Activated naive CD4-positive, alpha-beta T cell treated with anti-CD3 and anti-CD28 coated beads for 36 hours (primary cell): ENCODE measurements at places on chromosomes 4 and X.

- no peak for DNase-seq
Measured at GRCh38 chrX:41630091-41630490, 58.7 kb upstream of the GPR34 start.

DNA sequence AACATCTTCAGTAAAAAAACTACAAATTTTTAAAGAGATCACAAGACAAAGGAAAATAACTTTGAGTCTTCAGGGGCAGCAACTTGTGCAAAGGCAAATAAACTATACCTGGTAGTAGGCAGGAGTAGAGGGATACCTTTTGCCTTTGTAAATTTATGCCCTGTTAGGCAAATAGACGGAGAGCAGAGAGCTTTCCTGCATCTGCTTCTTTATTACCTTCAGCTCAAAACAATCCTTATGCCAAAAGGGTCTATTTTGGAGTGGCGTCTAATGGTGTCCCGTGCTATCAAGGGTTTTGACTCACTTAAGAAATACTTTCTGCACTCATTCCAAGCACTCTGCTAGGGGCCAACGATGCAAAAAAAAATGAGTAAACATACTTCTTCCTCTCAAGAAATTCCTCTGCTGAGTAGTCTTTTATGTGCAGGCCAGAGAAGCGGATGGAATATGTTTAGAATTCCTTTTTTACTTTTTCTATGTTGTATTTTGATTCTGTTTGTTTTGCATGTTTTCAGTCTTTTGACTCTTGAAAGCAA, 131.9 kb downstream of the ANXA5 start:
- no peak for DNase-seq

DNA sequence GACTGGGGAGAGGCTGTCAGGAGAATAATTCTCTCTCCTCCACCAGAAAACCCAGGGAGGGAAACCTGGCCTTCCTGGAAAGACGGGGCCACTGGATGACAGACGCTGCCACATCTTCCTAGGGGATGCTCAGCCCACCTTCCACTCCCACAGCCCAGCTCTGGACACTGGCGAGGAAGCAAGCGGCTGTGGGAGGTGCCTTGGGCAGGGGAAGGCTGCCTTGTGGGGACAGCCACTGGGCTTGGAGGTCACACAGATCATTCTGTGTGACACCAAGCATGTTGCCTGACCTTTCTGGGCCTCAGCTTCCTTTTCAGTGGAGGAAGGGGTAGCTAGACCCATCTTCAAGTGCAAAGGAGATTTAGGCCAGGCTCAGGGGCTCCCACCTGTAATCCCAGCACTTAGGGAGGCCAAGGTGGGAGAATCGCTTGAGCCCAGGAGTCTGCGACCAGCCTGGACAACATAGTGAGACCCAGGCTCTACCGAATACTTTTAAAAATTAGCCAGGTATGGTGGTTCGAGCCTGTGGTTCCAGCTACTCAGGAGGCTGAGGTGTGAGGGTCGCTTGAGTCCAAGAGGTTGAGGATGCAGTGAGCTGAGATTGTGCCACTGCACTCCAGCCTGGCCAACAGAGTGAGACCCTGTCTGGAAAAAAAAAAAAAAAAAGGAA, 9.8 kb upstream of the MSX1 start:
- no peak for DNase-seq

DNA sequence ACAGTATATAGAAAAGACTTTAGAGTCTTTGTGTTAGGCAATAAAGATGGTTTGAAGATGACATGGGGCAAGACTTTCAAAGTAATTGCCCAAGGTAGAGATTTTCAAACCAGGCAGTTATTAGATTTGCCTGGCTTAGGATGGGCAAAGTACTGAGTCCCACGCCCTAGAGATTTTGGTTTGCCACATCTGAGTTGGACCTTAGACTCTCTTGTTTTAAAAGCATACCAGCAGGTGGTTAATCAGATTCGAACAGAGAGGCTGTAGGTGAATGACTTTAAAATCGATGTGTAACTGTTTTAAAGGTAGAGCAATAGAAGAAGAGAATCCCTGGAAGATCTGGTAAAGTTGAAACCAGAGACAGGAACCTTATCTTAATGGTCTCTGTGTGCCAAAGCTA, 121.5 kb downstream of the RAPGEF2 start:
- no peak for DNase-seq

DNA sequence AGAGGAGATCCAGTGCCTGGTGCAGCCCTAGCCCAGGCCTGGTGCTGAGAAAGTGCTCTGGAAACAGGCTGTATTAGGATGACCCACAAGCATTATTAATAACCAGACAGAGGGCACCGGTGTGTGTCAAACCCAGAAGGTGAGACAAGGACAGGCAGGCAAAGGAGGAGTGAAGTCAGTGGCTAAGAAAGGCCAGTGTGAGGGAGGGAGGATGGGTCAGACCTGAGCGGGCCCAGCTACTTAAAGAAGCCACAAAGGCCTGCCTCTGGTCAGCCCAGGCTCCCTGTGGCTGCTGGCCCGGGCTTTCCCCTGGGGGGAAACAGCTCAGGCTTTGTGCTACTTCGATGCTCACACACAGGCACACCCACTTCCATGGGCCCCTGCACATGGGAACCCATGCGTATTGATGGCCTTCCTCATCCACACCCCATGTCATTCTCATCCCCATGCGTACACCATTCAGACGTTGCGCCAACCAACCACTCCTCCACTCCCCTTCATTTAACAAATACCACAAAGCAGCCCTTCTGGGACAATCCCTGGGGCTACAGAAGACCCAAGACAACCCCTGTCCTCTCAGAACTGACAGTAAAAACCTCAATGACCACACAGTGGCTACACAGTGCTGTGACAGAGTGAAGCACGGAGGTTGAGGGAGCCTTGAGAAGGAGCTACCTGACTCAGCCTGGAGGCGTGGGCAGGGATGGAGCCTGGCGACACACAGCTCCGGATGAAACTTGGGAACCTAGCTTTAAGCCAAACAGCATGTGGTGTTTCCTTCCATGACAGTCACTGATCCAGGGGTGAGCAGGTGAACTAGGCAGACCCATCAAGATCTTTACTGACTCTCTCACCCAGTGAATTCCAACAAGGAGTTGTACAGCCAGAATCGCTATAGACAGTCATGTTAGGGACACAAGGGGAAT, 24.9 kb upstream of the MTM1 start:
- no peak for DNase-seq

- no peak for DNase-seq
Measured at GRCh38 chr4:105911426-105911825, 16.2 kb downstream of the NPNT start.

DNA sequence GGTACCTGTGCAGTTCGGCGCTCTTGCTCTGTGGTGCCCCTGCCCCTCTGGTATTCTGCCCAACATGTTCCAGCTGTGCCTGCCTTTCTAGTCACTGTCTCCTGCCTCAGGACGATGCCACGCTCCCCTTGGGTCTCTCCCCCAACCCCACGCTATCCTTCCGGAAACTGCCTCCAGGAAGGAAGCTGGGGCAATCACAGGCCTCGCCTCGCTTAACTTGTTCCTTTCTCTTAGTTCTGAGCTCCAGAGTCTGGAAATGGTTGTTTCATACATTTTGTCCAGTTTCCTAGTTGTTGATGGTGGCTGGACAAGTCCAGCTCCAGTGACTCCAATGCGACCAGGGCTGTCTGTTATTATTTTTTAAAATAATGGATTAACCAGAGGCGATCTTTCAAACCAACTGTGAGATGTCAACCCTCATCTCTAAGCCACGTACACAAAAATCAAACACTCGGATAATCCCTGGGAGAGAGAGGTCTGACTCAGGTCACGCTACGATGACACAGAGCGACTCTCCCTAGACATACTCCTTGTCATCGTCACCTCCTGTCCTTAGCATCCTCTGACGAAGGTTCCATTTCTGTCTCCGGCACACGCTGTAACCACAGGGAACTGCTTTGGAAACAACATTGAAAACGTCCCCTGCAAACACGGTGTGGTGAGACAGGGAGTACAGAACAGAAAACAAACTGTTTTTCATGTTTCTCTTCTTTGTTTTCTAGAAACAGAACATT, 62.5 kb downstream of the ABLIM2 start:
- DNase-seq, result no peak
